NCI-H1092 (cell line): ENCODE measurements at places on chromosomes 12 and 14.

DNA sequence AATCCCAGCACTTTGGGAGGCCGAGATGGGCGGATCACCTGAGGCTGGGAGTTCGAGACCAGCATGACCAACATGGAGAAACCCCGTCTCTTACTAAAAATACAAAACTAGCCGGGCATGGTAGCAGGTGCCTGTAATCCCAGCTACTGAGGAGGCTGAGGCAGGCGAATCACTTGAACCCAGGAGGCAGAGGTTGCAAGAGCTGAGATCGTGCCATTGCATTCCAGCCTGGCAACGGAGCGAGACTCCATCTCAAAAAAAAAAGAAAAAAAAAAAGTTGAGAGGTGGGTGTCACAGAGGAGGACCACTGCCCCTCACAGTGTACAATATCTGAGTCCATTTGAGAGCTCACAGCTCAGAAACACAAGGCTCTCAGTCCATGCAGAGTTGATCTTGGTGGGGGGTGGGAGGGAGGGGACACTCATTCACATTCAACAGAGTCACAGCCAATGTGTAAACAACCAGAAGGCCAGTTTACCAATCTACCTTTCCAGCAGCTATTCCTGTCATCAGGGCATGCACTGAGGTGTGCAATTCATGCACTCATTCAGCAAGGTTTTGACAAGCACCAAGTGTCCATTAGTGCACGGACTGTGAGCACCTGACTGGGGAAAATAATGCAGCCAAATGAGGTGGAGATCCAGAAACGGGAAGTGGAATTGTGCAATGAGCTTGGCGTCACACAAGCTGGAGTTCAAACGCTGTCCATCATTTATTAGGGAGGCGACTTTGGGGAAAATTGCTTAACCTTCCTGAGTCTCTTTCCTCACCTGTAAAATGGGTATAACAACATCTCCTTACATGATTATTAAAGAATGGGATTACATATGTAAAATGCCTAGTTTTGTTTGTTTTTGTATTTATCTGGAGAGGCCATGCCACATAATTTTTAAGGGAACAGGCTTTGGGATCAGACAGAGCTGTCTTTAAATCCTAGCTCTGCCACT is 4.4 kb upstream of the EIF5 start:
- no peak for DNase-seq

GRCh38 chr14:29215853-29216252 is 449.3 kb downstream of the FOXG1 start:
- no peak for DNase-seq

GRCh38 chr12:46387670-46388069 is 15.1 kb upstream of the SLC38A2 start:
- DNase-seq = no peak

DNA sequence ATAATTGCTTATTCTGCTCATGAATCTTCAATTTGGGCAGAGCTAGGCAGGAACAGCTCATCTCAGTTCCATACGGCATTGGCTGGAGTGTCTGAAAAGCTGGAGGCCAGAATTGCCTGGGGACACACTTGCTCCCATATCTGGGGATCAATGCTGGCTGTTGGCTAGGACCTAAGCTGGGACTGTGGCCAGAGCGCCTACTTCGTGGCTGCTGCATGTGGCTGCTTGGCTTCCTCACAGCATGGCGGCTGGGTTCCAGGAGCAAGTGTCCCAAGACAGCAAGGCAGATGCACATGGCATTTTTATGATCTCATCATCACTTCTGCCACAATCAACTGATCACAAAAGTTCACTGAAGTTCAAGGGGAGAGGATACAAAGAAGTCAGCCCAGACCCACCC is 200.2 kb downstream of the TTC8 start:
- no peak for DNase-seq

DNA sequence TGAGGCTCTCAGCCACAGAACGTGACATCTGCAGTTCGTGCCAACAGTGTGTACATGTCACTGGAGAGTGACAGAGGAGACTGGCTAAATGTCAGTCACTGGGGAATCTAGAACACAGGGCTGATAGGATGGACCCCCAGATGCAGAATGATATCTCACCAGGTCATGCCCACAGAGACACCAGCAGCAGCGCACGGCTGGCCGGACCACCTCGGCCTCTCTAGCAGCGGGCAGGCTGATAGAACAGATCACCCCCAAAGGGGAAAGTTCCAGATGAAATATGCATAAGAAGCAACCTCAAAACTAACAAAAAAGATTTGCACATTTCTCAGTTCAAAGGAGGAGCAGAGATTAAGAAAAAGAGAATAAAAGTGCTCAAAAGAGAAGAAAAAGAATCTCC is 266.5 kb downstream of the SEC23A start:
- no peak for DNase-seq

DNA sequence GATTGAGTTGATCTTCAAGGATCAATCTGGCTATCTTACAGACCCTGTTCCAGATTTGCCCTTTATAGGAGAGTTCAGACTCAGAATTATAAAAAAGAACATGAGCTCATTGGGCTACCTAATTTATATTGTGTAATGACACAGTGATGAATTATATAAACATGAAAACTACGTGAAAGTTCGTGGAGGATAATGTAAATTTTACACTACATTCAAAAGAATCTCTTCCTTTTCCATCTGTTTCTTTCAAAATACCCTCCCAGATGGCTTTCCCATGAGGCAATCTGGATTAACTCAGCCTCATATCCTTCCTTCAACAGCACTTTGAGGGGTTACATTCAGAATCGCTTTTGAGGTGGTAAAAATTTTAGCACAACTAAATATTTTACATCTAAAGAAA is 129.3 kb downstream of the HMGA2 start:
- DNase-seq = no peak

DNA sequence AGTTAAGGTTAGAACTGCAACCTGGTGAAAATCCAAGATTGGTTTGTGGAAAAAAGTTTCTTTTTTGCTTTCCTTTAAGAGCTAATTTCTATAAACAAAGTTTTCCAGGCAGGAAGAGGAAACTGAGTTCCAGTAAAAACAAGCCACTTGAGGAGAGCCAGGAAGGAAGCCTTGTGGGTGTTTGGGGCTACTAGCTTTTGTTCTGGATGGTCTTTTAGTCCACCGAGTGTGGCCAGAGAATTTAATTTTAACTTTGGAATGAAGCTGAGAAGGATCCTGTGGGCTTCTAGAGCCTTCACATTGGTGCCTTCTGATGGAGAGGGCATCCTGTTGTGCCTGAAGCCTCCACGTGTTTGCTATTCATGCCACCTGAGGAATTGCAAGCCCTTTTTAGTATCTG is 327.9 kb downstream of the C12orf75 start:
- DNase-seq = no peak

GRCh38 chr12:98819821-98820404 is 174.8 kb downstream of the APAF1 start:
- DNase-seq = no peak

- no peak for DNase-seq
Measured at GRCh38 chr14:85625925-85626585, 96.1 kb downstream of the FLRT2 start.

GRCh38 chr12:15165012-15165659 is 56.1 kb downstream of the RERG start:
- peak; percentile 28 for DNase-seq

GRCh38 chr12:54358191-54358944 is 5.9 kb downstream of the GPR84 start:
- peak; percentile 53 for DNase-seq

DNA sequence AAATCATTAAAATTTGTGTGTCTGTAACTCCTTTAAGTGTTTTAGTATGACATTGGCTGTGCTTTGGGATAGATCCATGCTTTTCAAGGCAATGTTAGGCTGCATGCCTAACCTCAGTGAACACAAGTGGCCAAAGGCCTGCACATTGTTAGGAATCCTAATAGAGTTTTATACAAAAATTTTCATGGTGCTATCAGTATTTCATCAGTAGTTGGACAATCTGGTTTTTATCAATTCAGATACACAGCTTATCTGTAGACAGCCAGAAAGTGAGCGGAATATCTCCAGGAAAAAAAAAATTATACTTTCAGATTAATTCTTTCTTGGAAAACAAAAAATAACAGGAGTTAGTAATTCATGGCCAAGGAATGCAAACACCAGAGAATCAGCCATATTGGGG is 324.0 kb upstream of the PDE3A start:
- DNase-seq = no peak

GRCh38 chr14:53979113-53979681 is 22.6 kb upstream of the BMP4 start:
- DNase-seq = no peak

DNA sequence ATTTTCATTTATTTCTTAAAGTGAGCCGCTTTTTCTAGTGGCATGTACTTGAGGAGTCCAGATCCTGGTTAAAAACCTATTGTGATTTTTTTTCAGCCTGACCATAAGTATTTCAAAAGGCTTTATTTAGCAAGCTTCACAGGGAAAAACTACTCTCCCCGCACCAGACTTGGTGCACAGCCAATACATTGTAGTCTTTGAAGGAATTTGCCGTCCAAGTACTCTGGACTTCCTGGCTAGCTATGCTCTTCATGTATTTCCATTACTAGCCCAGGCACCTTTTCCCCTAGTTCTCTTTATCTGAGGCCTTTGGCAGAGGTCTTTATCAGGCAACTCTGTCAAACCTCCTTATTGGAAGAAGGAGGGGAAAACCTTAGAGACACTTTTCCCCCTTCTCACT is 234.7 kb downstream of the CCDC91 start:
- DNase-seq = no peak

- no peak for DNase-seq
Measured at GRCh38 chr12:52401526-52401925, 4.6 kb downstream of the KRT82 start.

GRCh38 chr14:71130491-71131179 is 223.4 kb downstream of the PCNX1 start:
- no peak for DNase-seq

DNA sequence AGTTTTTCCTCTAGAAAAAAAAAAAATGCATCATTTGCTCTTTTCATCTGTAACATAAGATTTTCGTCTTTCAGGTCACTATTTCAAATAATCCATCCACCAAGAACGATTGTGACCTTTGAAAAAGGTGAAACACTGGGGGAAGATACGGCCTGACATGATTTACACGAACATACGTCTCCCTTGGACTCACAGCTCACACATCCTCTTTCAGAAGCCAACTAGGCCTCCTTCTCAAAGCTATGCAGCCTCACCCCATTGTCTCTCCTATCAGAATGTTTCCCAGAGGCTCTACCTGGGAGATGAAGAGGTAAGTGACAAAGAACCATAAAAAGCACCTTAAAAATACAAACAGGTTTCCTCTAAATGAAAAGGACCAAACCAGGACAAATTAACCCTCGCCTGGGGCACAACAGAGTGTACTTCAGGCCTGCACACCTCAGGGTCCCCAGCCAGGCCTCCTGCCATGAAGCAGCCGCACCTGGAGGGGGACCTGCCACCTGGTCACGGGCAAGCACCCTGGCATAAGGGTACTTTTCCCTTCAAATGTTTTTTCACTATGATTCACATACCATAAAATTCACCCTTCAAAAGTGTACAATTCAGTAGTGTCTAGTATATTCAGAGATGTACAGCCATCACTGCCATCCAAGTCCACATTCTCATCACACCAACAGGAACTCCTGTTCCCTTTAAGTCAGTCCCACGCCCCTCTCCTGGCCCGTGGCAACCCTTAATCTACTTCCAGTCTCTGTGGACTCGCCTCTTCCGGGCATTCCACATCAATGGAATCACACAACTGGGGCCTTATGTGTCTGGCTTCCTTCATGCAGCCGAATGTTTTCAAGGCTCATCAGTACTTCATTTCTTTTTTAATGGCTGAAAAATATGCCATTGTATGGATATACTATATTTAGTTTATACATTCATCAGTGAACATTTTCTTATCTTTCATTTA is 5.4 kb downstream of the SLC15A4 start:
- DNase-seq = no peak

GRCh38 chr12:117002051-117002817 is 91.5 kb downstream of the FBXW8 start:
- no peak for DNase-seq

GRCh38 chr14:101734246-101734847 is 27.2 kb upstream of the PPP2R5C start:
- no peak for DNase-seq

DNA sequence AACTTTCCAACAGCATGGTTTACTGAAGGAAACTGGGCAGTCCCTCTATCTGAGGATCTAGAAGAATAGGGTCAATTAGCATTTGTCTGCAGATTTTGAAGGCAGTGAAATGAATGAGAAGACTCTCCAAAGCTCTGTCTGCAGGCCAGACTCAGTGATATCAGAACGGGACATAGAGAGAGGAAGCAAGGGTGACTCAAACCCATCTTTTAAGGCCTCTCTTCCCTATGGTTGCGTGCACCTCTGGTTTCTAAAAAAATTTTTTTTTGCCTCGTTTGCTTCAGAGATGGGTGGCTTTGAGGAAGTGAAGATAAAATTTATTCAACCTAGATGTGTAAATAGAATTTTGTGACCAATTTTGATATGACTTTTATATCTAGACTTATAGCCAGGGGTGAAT is 71.9 kb upstream of the HOXC13 start:
- no peak for DNase-seq

- no peak for DNase-seq
Measured at GRCh38 chr14:67602076-67602475, 2.0 kb upstream of the PIGH start.

DNA sequence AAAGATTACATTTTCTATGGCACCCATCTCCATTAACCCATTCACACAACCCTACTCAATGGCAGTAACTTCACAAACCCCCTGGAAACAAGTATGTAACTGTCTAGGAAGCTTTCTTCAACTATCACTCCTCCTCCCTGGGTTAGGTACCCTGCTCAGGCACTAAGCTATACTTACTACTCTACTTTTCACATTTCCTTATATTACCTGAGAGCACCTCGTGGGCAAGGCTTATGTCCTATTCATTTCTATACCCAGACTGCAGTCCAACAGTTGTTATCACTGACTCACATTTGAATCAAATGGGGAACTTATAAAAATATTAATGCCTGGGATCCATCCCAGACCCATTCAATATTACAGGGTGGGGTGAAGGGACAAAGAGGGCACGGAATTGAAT is 4.6 kb downstream of the PAWR start:
- no peak for DNase-seq

DNA sequence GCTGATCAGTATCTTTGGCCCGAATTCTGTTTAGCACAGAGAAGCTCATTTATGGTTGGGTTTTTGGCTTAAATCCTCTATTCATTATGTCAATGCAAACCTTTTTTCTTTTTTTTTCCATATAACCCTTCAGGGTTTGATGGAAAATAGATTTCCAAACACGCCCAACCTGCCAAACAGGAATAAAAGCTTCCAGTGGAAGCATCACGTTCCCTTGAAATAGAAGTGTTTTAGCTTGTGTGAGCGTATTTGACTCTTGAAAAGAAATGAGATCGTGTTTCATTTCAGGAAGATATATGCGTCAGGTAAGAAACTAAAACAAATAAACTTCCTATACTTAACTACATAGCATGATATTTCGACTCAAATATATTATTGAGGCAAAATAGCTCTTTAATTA is at the start of gene PIK3C2G:
Gene PIK3C2G, plus strand, starts transcription at position 246 of the 400 bp plus-strand sequence. CDS start 20,564 bp downstream, outside the sequence.
- DNase-seq = no peak

GRCh38 chr12:65823513-65824375 is 539 bp upstream of the HMGA2 start:
- no peak for DNase-seq

- no peak for DNase-seq
Measured at GRCh38 chr12:83827193-83827592, 1085.4 kb downstream of the SLC6A15 start.

GRCh38 chr12:117236456-117237001 is 46.3 kb upstream of the FBXO21 start:
- peak; percentile 66 for DNase-seq

GRCh38 chr12:92547906-92548305 is 154.9 kb upstream of the PLEKHG7 start:
- no peak for DNase-seq

- no peak for DNase-seq
Measured at GRCh38 chr14:105484069-105484996, 2.4 kb upstream of the CRIP1 start.

- DNase-seq = no peak
Measured at GRCh38 chr12:112361271-112361670, 21.0 kb downstream of the HECTD4 start.
